ENCODE measurements at places on chromosomes 3 and 15.

- peak; percentile 80 for DNase-seq
Measured at GRCh38 chr3:186930641-186931531, 560 bp downstream of the ST6GAL1 start.

- DNase-seq = no peak
Measured at GRCh38 chr3:123089611-123090331, 22.9 kb downstream of the PDIA5 start.

GRCh38 chr3:94539937-94540336 lies 477.1 kb downstream of the NSUN3 start:
- no peak for DNase-seq

DNA sequence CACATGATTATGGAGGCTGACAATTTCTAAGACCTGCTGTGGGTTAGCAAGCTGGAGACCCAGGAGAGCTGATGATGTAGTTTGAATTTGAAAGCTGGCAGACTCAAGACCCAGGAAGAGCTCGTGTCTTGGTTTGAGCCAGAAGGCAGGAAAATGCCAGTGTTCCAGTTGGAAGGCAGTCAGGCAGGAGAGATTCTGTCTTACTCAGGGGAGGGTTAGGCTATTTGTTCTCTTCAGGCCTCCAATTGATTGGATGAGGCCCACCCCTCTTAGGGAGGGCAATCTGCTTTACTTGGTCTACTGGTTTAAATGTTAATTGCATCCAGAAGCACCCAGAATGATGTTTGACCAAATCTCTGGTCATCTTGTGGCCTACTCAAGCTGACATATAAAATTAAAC lies 40.4 kb upstream of the IGF2BP2 start:
- no peak for DNase-seq

DNA sequence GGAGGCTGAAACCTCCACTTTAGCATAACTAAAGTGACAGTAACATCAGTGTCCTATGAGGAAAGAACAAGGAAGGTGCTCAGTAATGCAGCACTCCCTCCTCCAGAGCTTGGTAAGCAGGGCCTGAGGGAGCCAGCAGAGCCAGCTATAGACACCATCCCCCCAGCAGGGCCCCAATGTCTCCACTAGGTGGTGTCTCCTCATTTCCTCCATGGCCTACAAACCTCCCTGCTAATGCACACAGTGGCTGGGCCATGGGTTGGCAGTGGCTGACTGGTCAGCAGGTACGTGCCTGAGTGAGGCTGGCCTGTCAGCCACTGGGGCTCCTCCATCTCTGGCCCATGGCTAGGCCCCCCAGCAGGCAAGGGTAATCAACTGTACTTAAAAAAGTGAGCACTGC lies 13.6 kb downstream of the MRPS25 start:
- DNase-seq = peak; percentile 14

- DNase-seq = no peak
Measured at GRCh38 chr3:11238060-11238459, 34.1 kb upstream of the ATG7 start.

GRCh38 chr3:159239059-159239458 lies 437.2 kb downstream of the MFSD1 start:
- DNase-seq = no peak

DNA sequence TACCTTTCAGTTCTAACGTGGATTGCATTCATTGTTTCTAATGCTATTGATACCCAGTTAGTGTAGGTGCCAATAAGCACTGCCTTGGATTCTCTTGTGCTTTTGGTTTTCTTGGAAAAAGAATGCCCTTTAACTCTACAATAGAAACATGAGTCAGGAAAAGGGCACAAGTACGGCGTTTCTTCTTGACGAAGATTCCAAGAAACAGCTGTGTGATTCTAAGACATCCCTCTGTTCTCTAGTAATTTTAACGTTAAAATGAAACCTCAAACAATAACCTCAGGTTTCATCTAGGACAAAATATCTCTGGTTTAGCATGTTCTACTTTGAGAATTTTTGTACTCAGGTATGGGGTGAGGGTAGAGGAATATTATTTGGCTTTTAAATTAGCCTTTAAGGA lies 540.5 kb upstream of the ATP11B start:
- DNase-seq = no peak

- no peak for DNase-seq
Measured at GRCh38 chr15:73782344-73782959, 29.3 kb upstream of the INSYN1 start.

- DNase-seq = no peak
Measured at GRCh38 chr3:51705276-51706020, 1.4 kb upstream of the GRM2 start.

GRCh38 chr3:129503471-129504291 lies 24.8 kb upstream of the RHO start:
- DNase-seq = no peak

- DNase-seq = no peak
Measured at GRCh38 chr3:15050405-15051092, 14.6 kb downstream of the MRPS25 start.

- no peak for DNase-seq
Measured at GRCh38 chr15:56794553-56795329, 61.4 kb upstream of the ZNF280D start.

- DNase-seq = no peak
Measured at GRCh38 chr15:33453761-33454160, 143.0 kb downstream of the RYR3 start.

GRCh38 chr15:101458908-101459578 lies 30.5 kb downstream of the PCSK6 start:
- no peak for DNase-seq

DNA sequence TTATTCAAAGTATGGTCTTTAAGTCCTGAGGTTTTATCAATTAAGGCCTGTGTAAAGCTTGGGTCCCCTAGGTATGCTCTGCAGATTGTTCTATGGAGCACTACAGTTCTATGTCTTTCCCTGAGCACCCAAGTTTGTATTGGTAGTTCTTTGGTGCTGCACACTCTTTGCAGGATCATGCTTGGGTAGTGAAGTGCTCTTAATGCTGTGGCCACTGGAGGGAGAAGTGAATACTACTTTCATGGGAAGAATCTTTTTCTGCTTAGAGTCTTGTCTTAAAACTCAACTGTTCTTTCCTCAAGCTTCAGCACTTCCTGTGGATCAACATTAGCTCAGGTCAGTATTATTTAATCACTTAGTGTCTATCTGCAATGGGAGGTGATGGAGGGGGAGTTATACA lies 93.6 kb upstream of the CFAP20DC start:
- DNase-seq = no peak

DNA sequence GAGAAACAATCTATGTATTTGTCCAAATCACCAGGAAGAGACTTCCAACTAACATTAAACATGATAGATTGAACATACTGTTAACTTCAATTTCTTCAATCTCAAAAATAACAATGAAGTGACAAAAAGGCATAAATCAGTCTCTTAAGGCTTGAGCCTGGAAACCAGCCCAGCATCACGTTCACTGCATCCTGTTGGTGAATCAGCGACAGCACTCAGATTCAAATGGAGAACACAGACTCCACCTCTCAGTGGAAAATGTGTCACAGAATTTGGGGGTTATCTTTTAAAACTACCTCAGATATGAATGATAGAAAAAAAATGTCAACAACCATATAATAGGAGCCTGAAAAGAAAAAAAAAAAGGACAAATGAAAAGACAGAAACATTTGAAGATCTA lies 212.0 kb downstream of the MINAR1 start:
- no peak for DNase-seq

DNA sequence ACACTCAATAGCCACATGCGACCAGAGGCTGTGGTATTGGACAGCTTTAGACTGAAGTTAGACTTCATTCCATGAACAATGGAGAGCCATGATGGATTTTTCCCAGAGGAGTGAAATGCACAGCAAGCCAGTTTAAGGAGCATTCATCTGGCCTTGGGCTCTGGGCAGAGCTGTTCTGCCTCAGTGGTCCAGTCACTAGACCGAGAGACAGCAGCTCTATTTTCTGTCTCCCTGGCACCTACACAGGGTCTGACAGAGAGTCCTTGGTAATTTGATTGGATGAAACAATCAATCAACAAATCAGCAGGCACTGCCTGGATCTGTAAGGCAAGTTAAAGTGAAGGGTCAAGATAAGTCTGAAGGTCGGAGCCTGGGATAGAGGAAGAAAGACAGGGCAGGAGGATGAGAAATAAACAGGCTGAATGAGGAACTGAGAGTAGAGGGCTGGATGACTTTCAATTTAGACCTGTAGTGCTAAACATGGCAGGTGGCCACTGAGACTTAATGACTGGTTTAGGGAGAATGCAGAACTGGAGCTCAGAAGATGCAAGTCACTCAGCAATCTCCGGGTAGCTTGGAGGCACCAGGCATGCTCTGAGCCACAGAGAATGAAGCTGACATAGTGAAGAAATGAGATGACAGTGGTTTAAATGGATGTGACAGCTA lies 98.5 kb upstream of the SLC25A36 start:
- no peak for DNase-seq

DNA sequence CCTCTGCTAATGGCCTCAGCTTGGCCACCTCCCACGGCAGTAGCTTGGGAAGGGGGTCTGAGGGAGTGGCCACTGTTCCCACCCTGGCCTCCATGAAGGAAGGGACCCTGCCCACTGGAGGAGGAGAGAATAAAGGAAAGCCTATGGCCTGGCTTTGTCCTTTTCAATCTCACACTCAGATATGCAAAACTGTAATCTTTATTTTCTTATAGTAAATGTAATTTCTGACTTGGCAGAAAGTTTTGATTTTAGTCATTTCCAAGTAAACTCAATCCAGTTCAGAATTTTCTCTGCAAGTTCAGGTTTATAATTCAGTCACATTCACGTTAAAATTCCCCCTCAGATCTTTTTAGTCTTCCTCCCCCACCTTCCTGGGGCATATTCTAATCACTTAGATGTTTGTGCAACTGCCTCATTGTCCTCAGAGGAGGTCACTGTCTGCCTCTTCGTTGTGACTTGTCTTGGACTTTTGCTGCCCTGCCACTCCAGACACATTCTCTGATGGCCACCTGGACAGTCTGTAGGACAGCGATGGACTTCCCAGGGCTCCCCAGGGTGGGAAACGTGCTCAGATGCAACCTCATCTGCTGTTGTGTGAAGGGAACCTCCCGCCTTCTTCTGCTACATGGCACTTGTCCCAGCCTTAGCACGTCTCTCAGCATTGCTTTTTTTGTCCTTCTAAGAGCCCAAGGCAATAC lies 222.8 kb upstream of the TBL1XR1 start:
- DNase-seq = peak; percentile 67

DNA sequence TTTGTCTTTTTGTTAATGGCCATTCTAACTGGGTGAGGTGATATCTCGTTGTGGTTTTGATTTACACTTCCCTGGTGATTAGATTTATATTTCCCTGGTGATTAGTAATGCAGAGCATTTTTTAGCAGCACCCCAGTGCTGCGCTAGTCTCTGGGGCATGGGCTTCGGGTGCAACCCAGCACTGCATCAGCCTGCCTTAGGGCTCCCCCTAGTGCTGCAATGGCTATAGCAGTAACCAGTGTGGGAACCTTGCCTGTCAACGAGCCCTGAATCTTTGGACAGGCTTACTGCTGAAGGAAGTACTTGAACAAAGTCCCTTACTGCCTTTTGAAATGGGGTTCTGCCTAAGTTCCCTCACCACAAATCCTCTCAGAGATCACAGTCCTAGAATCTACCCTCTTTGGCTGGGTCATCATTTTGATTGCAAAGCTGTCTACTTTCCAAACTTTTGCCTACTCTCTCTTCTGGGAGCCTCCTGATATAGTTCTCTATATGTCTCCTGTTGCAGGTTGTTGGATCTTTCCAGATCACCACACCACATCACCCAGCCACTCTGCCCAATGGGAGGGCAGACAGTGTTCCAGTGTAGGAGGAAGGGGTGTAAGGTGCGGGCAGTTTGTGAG lies 79.2 kb upstream of the CCNL1 start:
- DNase-seq = peak; percentile 57

GRCh38 chr3:22089284-22089683 lies 338.3 kb upstream of the ZNF385D start:
- no peak for DNase-seq

DNA sequence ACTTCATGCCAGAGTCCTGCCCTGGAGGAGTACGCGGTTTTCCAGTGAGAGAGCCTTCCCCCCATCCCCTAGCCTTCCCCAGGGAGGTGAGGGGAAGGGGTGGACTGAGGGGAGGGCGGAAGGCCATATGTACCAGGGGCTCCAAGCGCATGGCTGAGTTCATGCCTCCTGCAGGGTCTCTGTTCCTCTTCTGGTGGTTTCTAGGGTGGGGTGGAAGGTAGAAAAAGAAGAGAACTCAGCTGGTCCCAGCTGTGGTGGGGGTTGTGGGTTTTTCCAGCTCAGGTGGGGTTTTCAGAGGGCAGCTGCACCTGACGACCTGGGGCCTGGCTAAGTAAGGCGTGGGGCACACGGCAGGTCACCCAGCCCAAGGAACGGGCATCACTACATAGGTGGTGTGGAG lies 10.7 kb upstream of the IQSEC1 start:
- no peak for DNase-seq

- DNase-seq = no peak
Measured at GRCh38 chr3:51581524-51581923, 43.0 kb downstream of the RAD54L2 start.

GRCh38 chr3:115518100-115518852 lies 105.0 kb upstream of the GAP43 start:
- DNase-seq = no peak

- DNase-seq = peak; percentile 58
Measured at GRCh38 chr3:197298945-197299854, 788 bp upstream of the DLG1 start.

- DNase-seq = peak; percentile 62
Measured at GRCh38 chr15:65032801-65033537, 3.5 kb upstream of the MTFMT start.

- no peak for DNase-seq
Measured at GRCh38 chr3:64473466-64473865, 214.3 kb downstream of the ADAMTS9 start.

GRCh38 chr15:51623386-51623938 lies 891 bp upstream of the DMXL2 start:
- no peak for DNase-seq

DNA sequence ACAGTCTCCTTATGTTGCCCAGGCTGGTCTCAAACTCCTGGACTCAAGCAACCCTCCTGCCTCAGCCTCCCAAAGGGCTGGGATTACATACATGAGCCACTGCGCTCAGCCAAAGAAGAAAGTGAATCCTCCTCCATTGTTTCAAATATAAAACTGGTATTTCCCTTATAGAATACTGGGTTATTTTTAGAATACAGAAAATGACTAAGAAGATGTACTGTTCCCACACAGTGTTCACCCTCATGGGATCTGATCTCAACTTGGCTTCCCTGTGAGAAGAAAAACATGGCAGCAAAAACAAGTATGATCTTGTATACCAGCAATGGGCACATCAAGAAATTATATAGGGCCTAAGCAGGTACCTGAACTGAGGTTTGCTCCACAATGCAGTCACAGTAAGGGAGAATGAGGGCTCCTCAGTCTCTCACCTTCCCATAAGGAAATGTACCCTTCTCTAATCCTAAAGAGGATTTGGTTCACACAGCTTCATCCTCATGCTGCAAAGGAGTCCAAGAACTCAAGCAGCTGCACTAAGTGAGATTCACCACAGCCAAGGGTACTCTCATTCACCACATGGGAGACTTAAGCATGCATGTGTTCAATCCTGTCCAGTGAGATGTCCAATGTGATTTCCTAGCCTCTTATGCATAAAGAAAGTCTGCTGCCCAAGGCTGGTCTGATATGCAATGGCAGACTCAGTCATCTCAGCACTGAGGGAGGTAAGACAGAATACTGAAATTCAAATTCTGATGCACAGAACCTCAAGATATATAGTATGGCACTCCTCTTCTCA lies 25.8 kb downstream of the USP4 start:
- no peak for DNase-seq

- DNase-seq = no peak
Measured at GRCh38 chr3:99644017-99644416, 5.6 kb downstream of the COL8A1 start.

- no peak for DNase-seq
Measured at GRCh38 chr3:107361633-107362032, 15.6 kb upstream of the CCDC54 start.

- DNase-seq = no peak
Measured at GRCh38 chr3:15958692-15959433, 161.1 kb upstream of the ANKRD28 start.

GRCh38 chr3:36827133-36827532 lies 62.8 kb upstream of the DCLK3 start:
- DNase-seq = no peak
